ENCODE measurements at places on chromosomes 13 and 19. TPM values are rescaled to one million over a fixed set of nuclear protein-coding genes. Genes with fewer than 3 reads are reported as not detected.

SYCN gene
- not detected for total RNA-seq

CPT1C gene
- 42.1 TPM for total RNA-seq

- DNase-seq: no peak
Measured at GRCh38 chr19:17447704-17448130, 751 bp downstream of the TMEM221 start.

DNA sequence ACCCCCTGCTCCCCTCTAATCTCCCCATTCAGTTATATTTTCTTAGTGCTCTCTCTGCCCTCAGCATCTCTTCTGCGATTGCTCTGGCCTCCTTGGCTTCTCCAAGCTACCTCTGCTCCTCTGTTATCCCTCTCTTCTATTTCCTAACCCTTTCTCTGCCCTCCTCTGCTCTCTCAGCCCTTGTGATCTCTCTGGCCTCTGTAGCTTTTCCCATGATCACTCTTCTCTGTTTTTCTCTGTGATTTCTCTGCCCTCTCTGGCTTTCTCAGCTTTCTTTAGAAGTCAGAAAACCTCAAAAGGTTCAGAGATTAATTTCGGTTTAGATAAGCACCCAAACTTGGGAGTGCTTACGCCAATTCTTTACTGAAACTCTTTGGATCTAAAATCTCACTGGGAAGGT, 795.0 kb downstream of the DIAPH3 start:
- DNase-seq: no peak

DNA sequence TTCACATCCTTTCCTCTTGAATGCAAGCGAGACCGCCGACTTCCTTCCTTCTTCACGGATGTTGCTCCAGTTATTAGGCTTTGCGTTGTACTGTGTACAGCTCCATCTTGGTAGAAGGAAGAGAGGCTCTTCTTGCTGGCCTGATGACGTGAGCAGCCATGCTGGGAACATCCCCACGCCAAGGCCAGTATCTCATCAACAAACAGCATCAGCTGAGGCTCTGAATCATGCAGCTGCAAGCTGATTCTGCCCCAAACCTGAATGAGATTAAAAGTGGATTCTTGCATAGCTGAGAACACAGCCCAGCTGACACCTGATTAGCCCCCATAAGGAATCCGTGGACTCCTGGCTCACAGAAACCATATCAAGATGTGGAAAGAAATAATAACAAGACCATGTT, 809.6 kb downstream of the EFNB2 start:
- no peak for DNase-seq

GRCh38 chr19:23541991-23542390, 145.0 kb downstream of the ZNF675 start:
- DNase-seq: no peak

GRCh38 chr13:106691341-106691740, 123.4 kb upstream of the ARGLU1 start:
- DNase-seq: no peak

DNA sequence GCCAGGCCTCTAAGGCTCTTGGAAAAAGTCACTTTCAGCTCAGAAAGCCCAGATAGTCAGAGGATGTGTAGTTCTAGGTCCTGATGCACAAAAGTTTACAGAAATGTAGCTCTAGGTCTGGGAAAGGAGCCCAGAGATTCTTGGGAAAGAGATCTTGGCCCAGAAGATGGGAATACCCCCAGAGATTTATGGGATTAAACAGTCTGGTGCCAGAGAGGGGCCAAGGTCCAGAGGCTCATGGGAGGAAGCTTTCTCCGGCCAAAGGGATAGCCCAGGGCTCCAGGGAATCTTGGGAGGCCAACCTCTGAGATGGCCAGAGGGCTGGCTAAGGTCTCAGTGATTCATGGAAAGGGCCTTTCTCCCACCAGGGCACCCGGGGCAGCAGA, 15.2 kb downstream of the BCAT2 start:
- DNase-seq: no peak
